ENCODE measurements at places on chromosomes 11 and 22.

DNA sequence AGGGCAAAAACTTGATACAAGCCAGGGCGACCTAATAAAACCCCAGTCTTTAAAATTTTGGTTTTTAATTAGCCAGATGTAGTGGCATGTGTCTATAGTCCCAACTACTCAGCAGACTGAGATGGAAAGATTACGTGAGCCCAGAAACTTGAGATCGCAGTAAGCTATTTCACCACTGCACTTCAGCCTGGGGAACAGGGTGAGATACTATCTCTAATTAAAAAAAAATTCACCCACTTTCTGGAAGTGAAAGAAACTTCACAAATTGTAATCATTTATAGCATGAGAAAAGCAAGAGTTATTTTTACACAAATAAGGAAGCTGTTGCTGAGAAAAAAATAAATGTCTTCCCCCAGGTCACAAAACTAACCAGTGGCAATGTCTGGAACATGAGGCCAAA, 882 bp upstream of the GLYATL2 start:
- no peak for DNase-seq

DNA sequence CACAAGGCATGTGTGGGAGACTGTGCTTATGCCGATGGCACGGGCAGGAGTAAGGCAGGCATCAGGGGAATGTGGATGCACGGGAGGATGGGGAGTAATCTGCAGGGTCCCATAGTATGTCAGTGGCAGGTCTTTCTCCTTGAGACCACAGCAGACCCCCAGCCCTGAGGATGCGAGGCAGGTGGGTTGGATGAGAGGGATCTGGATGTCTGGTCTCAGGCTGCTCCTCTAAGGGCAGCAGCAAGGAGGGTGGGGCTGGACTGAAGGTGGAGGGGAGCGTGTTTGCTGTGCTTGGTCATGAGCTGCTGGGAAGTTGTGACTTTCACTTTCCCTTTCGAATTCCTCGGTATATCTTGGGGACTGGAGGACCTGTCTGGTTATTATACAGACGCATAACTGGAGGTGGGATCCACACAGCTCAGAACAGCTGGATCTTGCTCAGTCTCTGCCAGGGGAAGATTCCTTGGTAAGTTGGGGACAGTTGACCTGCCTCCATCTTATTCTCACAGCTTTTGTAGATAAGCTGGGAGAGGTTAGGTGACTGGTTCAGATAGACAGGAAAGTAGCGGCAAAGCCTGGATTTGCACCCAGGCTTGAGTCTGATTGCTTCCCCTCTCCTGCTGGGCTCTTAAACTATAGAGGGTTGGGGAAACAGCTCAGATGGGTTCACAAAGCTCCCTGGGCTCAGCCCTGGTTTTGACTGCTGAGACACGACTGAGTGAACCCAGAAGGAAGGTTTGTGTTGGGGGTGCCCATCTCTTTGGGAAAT, at the start of gene APOL1:
APOL1 (plus strand) TSS at position 380 of the 769 bp plus-strand sequence. CDS start 1,823 bp downstream, outside the sequence.
- DNase-seq, result peak; percentile 46

DNA sequence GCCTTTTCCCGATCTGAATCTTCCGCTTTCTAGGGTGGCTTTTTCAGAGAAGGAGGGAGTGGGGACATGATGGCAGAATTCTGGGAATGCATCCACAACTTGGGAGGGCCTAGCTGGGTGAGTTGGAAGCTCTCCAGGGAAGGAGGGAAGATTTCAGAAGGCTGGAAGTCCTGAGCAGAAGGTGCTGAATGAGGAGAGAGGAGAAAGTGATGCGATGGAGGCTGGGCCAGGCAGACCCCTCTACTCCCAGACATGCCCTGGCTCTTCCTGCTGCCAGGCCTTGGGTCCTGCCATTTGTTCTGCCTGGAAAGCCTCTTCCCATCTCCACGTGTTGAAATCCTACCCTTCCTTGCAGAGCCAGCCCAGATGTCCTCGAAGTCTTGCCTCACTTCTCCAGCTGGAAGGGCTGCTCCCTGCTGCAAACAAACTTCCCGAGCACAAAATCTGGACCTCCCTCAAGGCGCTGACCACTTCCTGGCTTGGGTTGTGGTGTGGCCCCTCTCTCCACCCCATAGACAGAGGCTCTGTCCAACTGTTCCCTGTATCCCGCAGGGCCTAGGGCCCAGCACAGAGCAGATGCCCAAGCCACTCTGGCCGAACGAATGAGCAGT, 16.8 kb downstream of the LRRC32 start:
- no peak for DNase-seq

- DNase-seq, result no peak
Measured at GRCh38 chr11:26976389-26976788, 17.5 kb upstream of the FIBIN start.

GRCh38 chr22:23772649-23773473, at the start of gene MMP11:
TSS of gene MMP11 (plus strand) at chr22:23772849. CDS start at chr22:23772871, 22 bp downstream.
- DNase-seq, result peak; percentile 57

DNA sequence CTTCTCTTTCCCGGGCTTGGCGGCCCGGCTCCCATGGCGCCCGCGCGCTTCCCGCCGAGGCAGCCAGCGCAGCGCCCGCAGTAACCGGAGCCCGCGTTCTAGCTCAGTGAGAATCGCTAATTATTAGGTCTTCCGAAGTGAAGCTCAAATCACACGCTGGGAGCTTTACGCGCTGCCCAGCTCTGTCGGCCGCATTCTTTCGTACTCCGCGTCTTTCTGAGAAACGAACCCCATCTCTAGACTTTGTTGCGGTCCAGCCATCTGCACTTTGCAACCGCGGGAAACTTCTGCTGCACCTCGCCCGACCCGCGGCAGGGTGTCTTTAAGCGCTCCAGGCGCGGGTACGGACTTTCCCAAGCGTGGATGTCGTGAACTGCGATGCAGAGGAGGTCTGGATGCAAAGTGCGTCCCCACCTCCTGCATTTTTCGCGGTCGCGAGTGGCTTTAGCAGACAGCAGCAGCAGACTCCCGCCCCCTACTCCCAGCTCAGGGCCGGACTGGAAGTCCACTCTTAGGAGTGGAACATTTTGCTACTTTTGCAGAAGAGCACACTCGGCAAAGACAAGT, 6.0 kb upstream of the PAX6 start:
- no peak for DNase-seq

- no peak for DNase-seq
Measured at GRCh38 chr11:126391286-126391954, 35.9 kb downstream of the ST3GAL4 start.

DNA sequence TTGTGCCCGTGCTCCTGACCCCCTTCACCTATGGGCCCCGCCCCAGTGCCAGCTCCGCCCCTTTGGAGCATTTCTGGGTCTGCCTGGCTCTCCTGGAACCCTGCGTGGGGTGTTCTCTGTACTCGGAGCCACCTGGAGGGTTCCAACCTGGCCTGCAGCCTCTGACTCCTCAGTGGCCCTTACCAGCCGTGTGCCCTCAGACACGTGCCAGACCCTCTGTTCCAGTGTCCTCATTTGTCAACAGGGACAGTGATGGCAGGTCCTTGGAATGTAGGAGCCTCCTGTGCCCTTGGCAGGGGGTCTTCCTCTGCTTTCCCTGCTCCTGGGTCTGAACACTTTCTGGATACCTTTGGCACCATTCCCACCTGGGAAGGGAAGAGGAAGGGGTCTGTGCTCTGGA, 96.4 kb downstream of the CACNA1I start:
- DNase-seq, result no peak

DNA sequence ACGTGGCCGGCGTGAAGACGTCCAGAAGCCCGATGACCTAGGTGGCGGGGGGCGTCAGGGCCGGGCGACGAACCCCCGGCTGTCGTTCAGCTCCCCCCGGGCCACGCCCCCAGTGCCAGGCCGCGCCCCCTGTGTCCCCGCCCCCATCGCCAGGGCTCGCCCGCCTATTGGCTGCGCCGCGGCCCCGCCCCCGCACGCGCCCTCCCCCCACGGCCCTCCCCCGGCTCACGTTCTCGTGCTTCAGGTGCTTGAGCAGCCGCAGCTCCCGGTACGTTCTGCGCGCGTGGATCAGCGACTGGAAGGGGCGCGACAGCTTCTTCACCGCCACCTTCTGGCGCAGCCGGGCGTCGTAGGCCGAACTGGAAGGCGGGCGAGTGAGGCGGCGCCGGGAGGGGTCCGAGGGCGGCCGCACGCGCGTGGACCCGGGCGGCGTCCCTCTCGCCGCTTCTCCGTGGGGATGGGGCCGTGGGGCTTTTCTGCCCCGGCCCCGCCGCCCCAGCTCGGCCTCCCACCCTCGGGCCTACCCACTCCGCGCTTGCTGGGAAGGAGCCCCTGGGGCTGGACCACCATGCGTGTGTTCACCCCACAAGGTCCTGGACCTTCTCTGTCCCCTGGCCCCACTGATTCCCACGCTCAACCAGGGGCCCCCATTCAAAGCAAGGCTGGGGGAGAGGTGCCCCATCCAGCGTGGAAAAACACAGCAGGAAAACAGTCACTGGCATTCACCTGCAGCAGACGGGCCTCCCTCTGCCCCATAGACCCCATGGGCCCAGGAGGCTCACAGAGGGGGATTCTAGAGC, 2.4 kb downstream of the MAPK11 start:
- DNase-seq, result peak; percentile 42

DNA sequence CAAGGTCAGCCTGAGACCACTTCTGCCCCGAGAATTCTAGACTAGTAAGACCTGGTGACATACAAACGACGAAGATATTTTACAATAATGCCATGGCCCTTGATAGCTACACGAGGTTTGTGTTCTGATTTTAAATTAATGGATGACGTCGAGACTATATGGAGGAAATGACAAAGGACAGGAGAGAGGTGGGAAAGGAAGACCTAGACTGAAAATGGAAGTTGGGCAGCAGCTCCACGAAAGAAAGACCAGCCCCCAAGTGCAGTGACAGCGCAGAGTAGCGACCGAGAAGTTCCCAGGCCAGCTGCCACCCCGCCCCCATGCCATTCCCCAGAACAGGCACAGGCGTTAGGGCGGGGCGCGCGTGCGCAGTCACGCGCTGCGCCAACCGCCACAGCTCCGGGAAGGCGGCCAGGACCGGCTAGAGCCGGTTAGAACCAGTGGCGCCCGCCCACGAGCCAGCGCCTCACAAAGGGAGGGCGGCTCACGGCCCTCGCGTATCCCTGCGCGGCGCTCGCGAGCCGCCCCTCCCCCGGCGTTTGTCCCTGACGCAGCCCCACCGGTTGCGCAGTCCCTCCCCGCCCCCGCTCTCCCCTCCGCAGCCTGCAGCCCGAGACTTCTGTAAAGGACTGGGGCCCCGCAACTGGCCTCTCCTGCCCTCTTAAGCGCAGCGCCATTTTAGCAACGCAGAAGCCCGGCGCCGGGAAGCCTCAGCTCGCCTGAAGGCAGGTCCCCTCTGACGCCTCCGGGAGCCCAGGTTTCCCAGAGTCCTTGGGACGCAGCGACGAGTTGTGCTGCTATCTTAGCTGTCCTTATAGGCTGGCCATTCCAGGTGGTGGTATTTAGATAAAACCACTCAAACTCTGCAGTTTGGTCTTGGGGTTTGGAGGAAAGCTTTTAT, 1.5 kb upstream of the MALAT1 start:
- peak; percentile 97 for DNase-seq

DNA sequence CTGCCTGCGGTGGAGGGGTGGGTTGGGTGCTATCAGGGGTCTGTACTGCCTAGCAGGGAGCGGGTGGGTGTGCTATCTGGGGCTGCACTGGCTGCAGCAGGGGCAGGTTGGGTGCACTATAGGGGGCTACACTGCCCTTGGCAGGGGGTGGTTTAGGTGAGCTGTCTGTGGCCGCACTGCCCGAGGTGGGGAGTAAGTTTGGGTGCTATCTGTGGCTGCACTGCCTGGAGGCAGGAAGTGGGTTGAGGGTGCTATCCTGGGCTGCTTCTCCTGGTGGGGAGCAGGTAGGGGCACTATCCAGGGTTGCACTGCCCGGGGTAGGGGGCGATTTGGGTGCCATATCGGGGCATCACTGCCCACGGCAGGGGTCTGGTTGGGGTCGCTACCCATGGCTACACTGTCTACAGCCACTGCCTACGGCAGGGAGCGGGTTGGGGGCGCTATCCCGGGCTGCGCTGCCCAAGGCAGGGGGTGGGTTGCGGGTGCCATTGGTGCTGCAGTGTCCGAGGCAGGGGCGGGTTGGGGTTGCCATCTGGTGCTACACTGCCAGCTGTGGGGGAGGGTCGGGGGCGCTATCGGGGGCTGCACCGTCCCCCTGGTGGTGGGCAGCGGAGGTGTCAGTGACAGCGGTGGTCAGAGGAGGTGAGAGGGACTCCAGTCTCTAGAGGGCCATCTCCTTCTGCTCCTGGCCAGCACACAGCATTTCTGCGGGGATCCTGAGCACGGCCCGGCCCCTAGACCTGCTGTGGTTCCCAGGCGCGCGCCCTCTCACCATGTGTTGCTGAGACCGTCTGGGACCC, 1.3 kb upstream of the RFPL2 start:
- no peak for DNase-seq

DNA sequence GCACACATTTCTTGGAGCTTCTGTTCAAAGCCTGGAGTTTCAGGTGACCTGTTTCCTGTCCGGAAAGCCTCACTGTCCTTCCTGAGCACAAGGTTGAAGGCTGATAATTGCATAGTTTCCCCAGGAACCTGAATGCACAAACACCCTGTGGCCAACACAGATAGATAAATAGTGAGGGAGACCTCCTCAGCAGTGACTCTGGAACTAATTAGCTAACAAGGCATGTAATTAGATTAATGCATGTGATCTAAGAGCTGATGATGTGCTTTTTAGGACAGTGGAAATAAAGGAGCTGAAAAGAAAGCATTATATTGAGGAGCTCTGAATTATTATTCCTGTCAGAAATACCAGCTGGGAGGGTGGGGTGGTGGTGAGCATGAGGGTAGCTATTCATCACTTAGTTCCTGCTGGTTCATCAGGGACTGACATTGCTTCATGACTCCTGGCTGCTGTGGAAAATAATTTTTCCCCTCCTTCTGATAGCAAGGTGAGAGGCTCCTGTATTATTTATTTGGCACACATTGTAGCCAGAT, 101.1 kb downstream of the NELL1 start:
- no peak for DNase-seq

DNA sequence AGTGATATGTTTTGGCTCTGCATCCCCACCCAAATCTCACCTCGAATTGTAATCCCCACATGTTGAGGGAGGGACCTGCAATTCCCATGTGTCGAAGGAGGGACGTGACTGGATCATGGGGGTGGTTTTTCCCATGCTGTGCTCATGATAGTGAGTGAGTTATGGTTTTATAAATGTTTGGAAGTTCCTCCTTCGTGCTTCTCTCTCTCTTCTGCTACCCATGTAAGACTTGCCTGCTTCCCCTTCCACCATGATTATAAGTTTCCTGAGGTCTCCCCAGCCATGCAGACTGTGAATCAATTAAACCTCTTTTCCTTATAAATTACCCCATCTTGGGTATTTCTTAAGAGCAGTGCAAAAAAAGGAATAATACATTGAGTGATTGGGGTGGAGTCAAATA, 7.3 kb upstream of the CEP295 start:
- DNase-seq, result no peak

- DNase-seq, result no peak
Measured at GRCh38 chr22:35155403-35156025, 89.6 kb downstream of the ISX start.

DNA sequence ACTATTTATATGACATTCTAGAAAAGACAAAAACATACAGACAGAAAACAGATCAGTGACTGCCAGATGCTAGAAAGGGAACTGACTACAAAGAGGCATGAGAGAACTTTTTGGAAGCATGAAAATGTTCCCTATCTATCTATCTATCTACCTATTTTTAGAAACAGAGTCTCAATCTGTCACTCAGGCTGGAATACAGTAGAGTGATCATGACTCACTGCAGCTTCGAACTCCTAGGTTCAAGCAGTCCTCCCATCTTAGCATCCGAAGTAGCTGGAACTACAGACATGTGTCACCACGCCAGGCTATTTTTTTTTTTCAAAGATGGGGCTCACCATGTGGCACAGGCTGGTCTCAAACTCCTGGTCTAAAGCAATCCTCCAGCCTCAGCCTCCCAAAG, 6.9 kb downstream of the SBF2 start:
- no peak for DNase-seq
